Stimulated activated CD8-positive, alpha-beta memory T cell treated with anti-CD3 and anti-CD28 coated beads, Interleukin-15, amount 100 ng/mL, for 1 hour (primary cell): ENCODE measurements at places on chromosomes 16 and 17.

DNA sequence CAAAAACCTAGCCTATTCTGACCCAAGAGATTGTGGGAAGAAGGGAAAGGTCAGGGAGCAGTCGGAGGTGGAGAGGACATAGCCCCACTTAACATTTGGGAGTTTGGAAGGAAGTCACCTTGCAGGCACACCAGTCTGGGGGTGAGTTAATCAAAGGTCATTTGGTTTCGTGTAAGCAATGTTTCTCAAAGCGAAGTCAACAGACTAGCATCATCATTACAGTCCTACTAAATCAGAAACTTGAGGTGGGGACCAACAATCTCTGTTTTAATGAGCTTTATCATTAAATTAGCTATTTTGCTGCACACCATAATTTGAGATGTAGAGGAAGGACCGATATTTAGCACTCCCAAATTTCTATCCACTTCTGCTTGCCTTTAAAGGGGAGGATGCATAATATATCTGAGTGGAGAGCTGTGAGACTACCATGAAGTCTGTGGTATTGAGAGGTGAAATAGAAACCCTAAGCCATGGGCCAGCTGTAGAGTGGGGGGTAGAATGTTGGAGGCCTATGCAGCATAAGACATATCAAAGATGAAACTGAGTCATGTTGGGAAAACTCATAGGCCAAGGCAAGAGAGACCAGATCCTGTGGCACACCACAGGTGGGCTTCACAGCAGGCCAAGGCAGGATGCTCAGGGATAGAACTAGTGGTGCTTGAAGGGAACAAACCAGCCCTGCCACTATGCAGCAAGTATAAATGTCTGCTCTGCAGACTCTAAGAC, 141.7 kb upstream of the ANKFN1 start:
- no peak for DNase-seq

- DNase-seq, result no peak
Observed at GRCh38 chr17:36657763-36658490, 56.5 kb downstream of the MRM1 start.

- DNase-seq, result no peak
Observed at GRCh38 chr16:11302977-11303376, 21.8 kb upstream of the PRM1 start.

- DNase-seq, result no peak
Observed at GRCh38 chr17:37829592-37830123, 84.8 kb upstream of the HNF1B start.

- no peak for DNase-seq
Observed at GRCh38 chr17:45132572-45133463, 503 bp upstream of the PLCD3 start.

DNA sequence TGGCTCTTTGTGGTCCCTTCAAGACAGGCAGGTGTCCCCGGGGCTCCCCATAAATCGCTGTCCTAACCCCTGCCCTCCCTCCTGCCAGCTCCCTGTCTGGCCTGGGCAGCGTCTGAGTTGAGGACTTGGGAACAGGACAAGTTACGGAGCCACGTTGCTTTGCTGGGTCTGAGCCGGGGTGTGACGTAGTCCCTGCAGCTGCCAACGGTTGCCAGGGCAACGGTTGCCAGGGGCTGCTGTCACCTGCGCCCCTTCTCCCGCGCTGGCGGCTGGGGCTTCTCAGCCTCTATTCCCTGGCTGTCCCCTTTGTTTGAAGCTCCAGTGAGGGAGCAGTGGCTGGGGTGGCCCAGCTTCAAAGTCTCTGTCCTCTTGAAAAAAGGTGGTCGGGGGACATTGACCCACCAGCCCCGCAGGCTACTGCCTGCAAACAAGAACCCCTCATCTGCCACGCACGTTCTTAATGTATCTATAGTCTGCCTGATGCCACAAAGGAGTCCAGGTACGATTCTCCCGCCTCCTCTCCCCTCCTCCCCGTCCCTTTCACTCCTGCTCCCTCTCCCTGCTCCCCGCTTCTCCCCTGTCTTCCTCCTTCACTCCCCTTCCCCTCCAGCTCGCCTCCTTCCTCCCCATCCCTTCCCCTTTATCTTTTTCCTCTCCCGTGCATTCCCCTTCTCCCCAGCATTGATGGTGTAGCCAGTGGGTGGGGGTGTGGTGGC, 10.9 kb downstream of the ADGRG1 start:
- no peak for DNase-seq

GRCh38 chr16:1217526-1217925, 7.5 kb downstream of the TPSG1 start:
- DNase-seq, result no peak

GRCh38 chr17:46908068-46908737, 14.8 kb upstream of the GOSR2 start:
- DNase-seq, result no peak
